ENCODE measurements at places on chromosomes 6 and 20.
A peak's percentile ranks its signal among the peaks of the same experiment; 100 is the strongest.

GRCh38 chr20:48298851-48299484, 513.7 kb upstream of the SULF2 start:
- DNase-seq = peak; percentile 88

DNA sequence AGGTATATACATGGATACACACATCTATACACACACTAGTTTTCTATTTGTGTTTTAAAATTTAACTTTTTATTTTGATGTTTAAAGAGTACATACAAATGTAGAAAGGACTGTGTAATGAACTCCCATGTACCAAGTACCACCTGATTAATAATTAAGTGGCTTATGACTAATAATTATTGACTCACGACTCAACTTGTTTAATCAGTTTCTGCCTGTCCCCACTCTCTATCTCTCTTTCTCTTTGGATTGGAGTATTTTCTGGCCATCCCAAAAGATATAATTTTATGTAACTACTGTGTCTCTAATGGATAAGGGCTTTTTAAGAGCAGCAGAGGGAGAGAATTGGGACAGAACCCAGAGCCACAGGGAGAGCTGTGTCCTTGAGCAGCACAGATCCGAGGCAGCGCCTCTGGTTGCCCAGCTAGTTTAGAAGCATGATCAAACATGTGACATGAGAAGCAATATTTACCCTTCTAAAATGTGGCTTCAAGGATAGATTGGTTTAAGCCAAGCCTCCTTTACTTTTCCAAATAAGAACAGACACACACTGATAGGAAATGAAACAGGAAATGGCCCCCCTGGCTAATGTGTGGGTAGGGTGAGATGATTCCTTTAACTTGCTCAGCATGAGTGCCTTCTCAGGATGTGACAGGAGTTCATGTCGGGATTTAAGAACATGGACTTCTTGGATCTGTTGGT, 81.0 kb downstream of the ERMARD start:
- no peak for DNase-seq

- no peak for DNase-seq
Observed at GRCh38 chr6:79671600-79672266, 40.6 kb downstream of the SH3BGRL2 start.

DNA sequence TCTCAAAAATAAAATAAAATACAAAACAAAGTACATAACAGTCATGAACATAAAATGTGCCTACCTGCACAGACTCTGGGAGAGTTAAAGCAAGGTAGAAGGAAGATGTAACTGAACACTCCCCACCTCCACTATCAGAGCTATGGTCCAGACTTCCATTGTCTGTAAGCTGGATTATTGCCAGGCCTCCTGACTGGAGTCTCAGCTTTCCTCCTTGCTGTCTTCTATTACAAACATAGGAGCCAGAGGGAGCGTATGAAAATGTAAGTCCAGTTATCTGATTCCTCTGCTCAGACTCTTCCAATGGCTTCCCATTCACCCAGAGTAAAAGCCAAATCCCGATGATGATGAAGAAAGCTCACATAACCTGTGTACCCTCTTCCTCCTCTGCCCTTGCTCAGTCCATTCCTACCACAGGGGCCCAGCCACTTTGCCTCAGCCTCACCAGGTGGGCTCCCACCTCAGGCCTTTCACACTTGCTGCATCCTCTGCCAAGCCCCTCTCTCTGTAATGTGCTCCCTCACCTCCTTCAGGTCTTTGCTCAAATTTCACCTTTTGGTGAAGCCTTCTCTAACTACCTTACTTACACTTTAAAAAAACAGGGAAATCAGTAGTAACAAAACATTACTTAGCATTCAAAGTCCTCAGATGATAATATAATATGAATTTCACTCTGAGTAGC, 194.1 kb downstream of the RIMS1 start:
- no peak for DNase-seq

DNA sequence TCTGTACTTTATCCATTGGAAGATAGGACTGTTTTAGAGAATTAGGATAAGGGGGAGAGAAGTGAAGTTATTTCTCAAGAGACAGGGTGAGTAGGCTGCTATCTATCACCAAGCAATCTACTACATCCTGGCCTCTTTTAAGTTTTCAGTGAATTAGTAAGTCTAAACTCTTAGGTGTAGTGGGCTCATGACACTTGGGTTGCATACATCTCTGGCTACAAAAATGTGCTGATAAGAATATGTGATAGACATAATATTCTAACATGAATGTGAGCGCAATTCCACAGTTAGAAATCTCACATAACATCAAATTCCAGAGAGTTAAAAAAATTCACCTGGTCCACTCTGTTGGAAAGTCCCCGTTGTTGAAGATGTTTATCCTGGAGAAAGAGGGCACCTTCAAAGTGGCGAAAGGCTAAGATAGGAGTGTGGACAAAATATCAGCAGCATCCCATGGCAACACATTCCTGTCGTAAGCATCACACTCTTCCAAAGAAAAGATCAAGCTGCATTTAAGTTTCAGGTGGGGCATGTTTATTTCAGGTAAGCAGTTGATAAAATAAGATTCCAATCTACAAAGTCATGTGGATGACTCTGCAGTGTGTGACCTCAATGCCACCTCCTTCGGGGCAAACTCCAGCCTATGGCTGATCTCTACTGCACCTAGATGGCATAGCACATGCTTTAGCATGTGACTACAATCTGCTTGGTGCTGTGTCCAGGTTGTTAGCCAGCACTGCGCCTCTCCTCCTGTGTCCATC, 111.7 kb upstream of the NEDD9 start:
- no peak for DNase-seq

- DNase-seq = no peak
Observed at GRCh38 chr20:8020314-8021079, 936 bp upstream of the TMX4 start.

DNA sequence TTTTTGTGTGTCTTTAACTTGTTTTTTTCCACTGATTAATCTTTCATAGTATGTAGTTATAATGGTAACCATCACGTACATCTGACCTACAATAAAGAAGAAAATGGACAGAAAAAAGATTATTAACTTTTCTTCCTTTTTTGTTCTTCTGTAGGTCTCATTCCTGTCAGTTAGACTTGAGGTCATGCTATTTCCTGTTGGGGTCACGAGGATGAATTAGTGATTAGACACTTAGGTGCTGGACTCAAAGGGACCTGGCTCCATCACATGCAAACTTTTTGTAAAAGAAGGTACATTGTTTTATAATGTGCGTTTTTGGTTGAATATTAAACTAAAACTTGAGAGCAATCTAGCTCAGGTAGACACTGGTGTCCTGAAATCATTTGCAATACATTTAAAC, 14.8 kb downstream of the MARCKS start:
- DNase-seq = no peak

DNA sequence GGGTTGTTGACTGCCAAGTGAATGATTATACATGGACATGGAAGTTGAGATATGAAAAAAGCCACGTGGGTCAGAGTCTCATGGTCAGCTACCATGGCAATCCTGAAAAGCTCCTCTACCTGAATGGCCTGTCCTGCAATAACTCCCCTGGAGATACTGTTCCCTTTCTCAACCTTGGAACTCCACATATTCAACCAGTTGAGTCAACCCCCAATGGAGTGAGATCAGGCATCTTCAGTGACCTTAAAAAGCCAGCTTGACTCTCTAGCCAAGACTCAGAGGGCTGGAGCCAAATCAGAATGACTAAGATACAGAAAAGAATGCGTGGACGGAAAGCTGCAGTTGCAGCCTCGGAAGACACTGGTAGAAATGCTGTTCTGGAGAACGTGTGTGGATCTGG, 341.3 kb downstream of the FOXA2 start:
- no peak for DNase-seq

DNA sequence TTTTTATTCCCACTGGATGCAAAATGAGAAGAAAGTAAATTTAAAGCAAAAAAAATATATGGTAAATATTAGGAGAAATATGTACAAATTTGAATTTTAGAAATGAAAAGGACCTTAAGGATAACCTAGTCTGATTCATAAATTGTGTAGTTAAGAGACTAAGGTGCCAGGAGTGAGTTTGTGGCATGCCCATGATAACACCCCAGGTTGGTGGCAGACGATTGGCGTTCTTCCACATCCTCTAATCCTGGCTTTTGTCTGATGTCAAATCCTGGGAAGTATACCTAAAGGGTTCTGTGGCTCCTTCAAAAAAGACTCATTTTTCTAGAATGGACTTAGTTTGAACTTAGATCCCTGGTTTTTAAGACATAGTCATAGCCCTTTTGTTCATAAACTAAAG, 62.2 kb downstream of the SAMD5 start:
- DNase-seq = no peak

GRCh38 chr6:85344996-85345395, 104.9 kb upstream of the NT5E start:
- DNase-seq = no peak

- no peak for DNase-seq
Observed at GRCh38 chr6:106973018-106973835, 1.3 kb downstream of the CD24 start.

DNA sequence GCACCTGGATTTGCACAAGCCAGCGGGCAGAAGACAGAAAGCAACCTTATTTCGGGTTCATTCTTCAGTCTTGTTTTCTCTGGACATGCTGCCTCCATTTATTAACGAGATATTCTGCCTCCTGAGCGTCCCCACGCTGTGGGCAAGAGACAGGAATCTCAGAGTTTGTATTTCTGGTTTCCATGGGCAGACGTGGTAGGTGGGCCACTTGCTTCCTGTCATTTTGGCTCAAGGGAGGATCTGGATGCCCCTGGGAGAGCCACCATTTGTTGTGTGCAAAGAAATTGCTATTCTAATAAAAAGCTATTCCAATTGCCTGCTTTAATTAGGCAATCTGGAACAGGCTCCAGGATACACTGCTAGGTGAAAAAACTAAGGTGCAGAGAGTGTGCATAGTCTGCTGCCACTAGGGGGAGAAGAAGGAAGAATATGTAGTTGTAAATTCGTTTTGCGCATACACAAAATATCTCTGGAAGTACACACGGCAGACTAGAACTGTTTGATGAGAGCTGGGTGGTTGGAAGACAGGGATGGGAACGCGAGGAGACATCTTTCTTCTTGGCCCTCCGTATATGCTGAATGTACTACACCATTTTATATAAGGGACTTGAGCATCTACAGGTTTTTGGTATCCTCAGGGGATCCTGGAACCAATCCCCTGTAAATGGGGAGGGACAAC, 30.1 kb upstream of the SLC16A10 start:
- peak; percentile 44 for DNase-seq

DNA sequence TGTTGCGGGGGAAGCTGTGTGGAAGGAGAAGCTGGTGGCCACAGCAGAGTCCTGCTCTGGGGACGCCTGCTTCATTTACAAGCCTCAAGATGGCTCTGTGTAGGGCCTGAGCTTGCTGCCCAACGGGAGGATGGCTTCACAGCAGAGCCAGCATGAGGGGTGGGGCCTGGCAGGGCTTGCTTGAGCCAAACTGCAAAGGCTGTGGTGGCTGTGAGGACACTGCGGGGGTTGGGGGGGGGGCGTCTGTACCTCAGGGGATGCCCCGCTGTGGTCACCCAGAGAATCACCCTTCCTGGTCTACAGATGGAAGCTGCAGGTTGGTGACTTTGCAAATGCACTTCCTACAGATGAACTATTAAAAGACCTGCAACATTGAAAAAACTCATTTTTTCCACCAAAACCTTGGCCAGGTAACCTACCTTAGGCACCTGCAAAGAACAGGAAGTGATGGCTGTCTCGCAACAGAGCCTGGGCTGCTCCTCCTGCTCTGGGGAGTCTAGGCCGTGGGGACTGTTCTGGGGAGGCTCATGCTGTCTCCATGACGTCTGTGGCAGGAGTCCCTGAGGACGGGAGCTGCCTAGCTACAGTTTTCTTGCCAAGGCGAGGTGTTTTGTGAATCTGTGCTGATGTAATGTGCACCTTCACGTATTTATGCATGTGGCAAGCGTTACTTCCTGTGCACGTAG, 7.3 kb downstream of the NPBWR2 start:
- DNase-seq = no peak

- DNase-seq = no peak
Observed at GRCh38 chr6:130189531-130190397, 33.0 kb downstream of the SAMD3 start.

DNA sequence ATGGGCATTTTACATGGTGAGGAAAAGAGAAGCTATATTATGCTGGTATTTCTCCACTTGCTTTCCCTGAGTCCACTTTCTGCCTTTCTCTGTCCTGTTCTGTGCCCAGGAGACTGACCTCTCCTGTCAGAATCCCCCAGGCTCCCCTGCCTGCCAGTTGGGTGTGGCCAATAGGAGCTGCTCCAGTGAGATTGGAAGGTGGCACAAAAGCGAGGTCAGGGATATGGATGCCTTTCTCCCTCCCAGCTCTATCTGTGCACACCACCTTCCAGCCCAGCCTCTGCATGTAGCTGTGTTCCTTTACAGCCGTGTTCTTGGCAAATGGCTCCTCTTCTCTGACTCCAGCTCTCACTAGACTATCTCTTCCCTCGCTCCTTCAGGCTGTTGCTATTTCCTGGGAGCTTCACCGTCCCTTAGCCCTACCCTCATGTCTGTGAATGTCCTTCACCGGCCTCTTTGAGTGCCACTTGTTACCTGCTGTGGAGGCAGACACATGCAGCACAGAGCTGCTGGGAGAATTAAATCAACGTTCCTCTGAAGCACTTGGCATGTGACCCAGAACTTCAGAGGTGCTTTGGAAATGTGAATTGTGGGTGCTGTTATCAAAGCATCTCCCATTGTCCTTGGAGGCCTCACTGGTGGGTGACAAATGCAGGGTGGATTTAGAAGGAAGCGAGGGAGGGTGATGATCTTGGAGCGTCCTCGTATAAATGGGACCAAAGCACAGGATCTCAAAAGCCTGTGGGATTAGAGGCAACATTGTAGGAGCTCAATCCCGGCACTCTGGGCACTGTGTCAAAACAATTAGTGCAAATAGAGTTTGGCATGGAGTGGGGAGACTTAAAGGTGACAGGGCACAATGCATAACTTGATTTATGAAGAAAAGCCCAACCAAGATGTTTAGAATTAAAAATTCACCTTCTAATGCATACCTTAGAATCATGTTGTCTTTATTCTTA, 28.9 kb upstream of the RALGAPA2 start:
- no peak for DNase-seq

- DNase-seq = no peak
Observed at GRCh38 chr20:20719411-20719810, 7.0 kb upstream of the RALGAPA2 start.

DNA sequence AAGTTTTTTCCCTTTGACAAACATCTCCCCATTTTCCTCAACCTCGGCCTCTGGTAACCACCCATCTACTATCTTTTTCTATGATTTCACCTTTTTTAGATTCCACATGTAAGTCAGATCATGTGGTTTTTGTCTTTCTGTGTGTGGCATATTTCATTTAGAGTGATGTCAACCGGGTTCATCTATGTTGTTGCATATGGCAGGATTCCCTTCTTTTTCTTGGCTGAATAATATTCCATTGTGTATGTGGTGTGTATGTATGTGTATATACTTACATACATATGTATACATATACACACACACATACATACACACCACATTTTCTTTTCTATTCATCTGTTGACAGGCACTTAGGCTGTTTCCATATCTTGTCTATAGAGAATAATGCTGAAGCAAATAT, 22.2 kb upstream of the PHIP start:
- DNase-seq = no peak

GRCh38 chr20:63544241-63544957, 3.1 kb downstream of the SRMS start:
- no peak for DNase-seq

GRCh38 chr6:74755196-74755595, 450.7 kb downstream of the COL12A1 start:
- DNase-seq = no peak

- DNase-seq = no peak
Observed at GRCh38 chr6:31579546-31580437, 2.4 kb downstream of the LTB start.

GRCh38 chr6:6884193-6884627, 223.6 kb upstream of the RREB1 start:
- no peak for DNase-seq

All from NCI-H1694 treated with DMSO at 0.1 percent for 48 hours (cell line).